ENCODE measurements at places on chromosomes 4 and X. TPM values are rescaled to one million over a fixed set of nuclear protein-coding genes. Genes with fewer than 3 reads are reported as not detected.
A peak's percentile ranks its signal among the peaks of the same experiment; 100 is the strongest.

- DNase-seq, result no peak
Measured at GRCh38 chr4:185775792-185776555, 36.0 kb downstream of the SORBS2 start.

- no peak for DNase-seq
Measured at GRCh38 chr4:177441061-177441802, 1.0 kb downstream of the AGA start.

- DNase-seq, result no peak
Measured at GRCh38 chr4:71545168-71545567, 206.3 kb downstream of the SLC4A4 start.

DNA sequence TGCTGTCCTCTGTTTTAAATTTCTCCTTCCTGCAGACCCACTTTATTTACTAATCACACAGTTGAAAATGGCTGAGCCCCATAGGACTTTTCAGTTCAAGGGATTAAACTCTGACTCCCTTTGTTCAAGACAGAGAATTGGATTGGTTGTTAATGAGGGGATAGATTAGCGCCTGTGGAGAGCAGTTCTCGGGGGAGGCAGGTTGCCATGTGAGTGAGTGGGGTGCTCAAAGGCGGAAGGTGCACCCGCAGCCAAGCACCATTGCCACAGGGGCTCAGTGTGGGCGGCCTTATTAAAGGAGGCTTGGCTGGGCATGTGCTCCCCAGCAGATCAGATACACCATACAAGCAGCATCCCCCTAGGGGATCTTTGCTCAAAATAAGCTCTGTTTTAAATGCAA is 7.9 kb upstream of the CBR4 start:
- no peak for DNase-seq

DNA sequence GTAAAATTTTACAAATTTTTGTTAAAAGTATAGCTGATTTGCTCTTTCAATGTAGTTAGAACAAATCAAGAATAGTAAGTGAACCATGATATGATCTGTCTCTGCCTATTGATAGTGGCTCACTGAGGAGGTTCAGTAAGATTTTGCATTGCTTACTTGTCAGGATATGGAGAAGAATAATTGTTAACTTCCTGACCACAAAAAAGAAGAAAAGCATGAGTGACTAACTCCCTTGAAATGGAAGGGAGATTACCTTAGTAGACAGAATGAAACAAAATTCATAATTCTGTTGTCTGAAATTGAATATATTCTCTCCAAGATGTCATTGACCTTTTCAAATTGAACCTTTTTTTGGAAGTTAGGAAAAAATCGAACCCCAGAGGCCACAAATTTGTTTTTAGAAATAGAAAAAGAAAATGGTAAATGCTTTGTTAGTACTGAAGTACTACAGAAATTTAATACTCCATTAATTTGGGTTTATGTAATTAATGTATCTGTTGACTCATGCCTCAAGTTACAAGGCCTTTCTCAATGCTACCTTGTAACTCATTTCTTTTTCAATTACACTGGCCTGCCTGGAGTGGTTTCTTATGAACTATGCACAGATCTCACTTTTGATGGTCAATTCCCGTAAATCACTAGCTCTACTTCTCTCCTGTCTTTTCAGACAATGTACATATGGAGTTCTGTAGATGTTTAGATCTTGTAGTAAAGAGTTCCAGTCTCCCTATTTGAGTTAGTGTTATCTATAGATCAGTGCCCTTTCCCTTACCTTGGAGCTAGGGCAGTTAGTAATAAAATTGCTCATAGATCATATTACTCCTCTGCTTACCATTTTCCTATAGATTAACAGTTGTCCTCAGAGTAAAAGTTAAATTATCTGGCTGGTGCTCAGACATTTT is 139.3 kb downstream of the TLL1 start:
- peak; percentile 20 for DNase-seq

- no peak for DNase-seq
Measured at GRCh38 chrX:24023544-24023943, 3.4 kb downstream of the KLHL15 start.

DNA sequence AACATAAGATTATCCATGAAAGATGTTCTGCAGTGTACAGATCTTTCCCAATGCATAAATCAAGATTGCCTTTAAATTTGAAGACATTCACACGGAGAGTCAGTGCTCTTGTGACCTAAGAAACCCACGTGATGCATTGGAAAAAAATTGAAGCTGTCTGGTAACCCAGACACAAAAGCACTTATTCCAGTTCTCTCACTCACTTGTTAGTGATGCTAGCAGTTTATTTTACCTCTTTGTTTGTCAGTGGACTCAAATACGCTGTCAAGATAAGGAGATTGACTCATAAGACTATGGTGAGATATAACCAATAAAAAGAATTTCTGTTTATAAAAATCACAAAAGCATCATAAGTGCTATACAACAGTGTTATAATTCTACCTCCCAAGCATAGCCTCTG is 245.8 kb upstream of the SMIM31 start:
- no peak for DNase-seq

DNA sequence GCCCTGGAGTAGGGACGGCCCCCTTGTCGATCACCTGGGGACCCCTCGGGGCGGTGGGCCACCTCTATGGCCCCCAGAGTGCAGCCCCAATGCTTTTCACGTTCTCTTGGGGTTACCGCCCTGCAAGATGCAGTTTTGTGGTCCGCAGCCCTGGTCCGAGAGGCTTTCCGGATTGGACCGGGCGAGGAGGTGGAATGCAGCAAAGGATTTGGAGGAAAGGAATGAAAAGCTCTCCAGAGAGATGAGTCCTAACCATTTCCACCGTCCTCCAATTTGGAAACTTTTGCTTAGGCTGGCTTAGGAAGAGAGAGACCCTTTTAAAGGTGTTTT is 601 bp downstream of the SLC25A43 start:
- no peak for DNase-seq

DNA sequence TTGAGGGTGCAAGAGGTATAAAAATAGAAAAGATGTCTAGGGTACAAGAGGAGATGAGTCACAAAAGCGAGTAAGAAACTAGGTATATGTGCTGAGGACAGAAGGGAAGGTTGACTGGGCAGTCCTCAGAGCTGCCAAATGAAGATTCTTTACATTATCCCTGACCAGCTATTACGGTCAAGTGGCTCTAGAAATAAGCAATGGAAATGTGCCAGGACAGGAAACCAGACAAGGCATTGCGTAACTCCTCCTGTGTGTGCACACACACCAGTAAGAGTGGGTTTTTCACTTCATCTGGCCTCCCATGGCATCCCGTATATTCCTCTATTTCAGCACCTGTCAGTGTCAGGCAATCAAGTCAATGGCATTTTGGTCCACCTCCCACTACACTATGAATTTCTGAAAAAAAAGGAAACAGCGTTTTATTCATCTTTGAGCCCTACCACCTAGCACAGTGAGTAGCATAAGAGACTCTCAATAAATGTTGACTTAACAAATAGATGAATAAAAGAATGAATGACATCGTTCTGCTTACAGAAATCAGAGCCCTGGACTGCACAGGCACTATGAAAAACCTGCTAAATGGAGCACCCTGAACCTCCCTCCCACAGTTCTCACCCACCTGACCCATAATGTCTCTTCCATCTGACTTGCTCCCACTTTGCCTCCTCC is 62.6 kb upstream of the KLF3 start:
- DNase-seq, result peak; percentile 73

DNA sequence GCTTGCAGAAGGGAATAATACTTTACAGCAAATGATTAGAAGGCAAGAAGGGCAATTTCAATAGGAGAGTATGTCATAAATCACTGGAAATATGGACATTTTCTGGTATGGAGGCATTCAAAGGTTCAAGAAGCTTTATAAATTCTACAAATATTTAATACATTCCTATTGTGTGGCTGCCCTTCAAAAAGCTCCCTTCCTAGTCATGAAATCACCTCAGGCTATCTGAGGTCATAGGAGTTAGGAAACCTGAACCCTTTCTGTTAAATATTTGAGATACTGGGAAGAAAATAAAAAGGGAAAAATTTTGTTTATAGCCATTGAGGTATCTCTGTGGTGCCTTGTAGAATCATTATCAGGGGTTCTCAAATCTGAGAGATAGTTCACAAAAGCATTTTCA is 316.8 kb upstream of the EMCN start:
- no peak for DNase-seq

DNA sequence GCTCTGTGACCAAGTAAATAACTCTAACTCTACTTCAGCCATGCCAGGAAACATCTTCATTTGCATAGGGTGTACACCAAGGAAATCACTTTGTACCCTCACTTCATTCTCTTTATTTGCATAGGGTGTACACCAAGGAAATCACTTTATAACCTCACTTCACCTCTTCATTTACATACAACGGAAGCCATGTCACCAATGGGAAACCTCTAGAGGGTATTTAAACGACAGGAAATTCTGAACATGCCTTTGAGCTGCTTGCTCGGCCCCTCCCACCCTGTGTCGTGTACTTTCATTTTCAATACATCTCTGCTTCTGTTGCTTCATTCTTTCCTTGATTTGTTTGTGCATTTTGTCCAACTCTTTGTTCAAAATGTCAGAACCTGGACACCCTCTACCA is 848.1 kb upstream of the FRG1 start:
- peak; percentile 63 for DNase-seq

GRCh38 chrX:77003956-77004355 is 443.2 kb upstream of the FGF16 start:
- no peak for DNase-seq

DCX gene
- total RNA-seq, result not detected

KLHL4 gene
- total RNA-seq, result 51.8 TPM

OPRPN gene
- not detected for total RNA-seq

COL25A1 gene
- total RNA-seq, result under 0.01 TPM

SLC4A4 gene
- total RNA-seq, result not detected

TCEAL2 gene
- not detected for total RNA-seq

TRIML2 gene
- not detected for total RNA-seq

TMEM144 gene
- 2.4 TPM for total RNA-seq

MAMLD1 gene
- total RNA-seq, result 0.22 TPM

KIF4A gene
- 1.8 TPM for total RNA-seq

ESX1 gene
- total RNA-seq, result not detected
